SK-N-SH treated with all-trans-retinoic acid at 6 μM for 48 hours (cell line): ENCODE measurements at places on chromosomes 4 and X.

DNA sequence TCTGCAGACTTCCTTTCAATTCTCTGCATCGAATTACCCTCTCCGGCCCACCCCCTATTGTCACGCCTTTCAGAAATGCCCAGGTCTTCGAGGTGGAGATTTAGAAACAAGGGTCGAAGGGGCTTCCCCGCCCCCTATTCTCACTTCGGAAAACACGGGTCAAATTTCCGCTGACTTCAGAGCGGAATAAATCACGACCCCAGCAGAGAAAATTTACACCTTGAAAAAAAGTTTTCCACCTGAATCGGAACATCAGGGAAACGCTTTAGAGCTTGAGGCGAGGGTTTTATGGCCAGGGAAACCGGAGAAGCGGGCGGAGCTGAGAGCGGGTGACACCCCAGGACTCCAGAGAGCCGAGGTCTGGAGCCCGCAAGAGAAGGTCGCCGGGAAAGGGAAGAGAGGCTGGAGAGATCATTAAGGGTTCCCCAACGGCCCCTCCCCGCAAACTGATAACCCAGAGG, 1.6 kb downstream of the SHISA3 start:
- no peak for ATAC-seq

GRCh38 chr4:66640233-66640990, 904.9 kb downstream of the CENPC start:
- no peak for ATAC-seq

GRCh38 chr4:186132577-186133242, 28.2 kb downstream of the FAM149A start:
- peak; percentile 97 for ATAC-seq

GRCh38 chr4:73450398-73451004, 14.5 kb downstream of the AFP start:
- peak; percentile 56; the same call in 2 of the 3 replicates for ATAC-seq

GRCh38 chr4:127667116-127667515, 34.4 kb downstream of the INTU start:
- no peak for ATAC-seq

GRCh38 chr4:139904406-139904805, 238.8 kb downstream of the MGST2 start:
- no peak for ATAC-seq

- no peak for ATAC-seq
These were observed 81.1 kb downstream of the ENPP6 start for GRCh38 chr4:184136525-184136924.
